ENCODE measurements at places on chromosomes 11 and 22. TPM values are rescaled to one million over a fixed set of nuclear protein-coding genes. Genes with fewer than 3 reads are reported as not detected.

The CARNS1 gene
- 0.12 TPM for polyA plus RNA-seq

The CSNK2A3 gene
- polyA plus RNA-seq = 1.3 TPM

The NRGN gene
- polyA plus RNA-seq = 1.6 TPM

The P2RY6 gene
- 0.56 TPM for polyA plus RNA-seq

The OR52H1 gene
- not detected for polyA plus RNA-seq

All from BJ (cell line).